Activated T-helper 1 cell treated with Interleukin-2 at 50 U/mL for 16 hours (primary cell): ENCODE measurements at places on chromosomes 7 and 10.

DNA sequence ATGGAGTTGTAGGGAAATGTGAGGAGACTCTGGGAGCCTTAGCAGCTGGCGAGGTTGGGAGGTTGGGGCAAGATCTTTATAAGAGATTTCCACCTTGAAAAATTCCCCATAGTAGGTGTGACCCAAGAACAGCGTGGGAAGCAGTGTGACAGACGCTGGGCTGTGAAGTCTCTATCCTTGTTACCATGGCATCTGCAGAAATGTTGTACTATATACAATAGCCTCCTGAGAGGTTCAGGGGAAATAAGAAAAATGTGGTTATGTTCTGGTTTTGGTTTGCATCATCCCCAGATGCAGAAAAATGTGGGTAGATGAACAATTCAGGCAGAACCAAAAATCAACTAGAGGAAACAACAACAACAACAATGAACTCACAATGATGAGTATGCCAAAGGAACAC is 498.6 kb downstream of the SH2D4B start:
- DNase-seq = no peak

- DNase-seq = no peak
Measured at GRCh38 chr7:140673774-140674155, 1.0 kb downstream of the ADCK2 start.

DNA sequence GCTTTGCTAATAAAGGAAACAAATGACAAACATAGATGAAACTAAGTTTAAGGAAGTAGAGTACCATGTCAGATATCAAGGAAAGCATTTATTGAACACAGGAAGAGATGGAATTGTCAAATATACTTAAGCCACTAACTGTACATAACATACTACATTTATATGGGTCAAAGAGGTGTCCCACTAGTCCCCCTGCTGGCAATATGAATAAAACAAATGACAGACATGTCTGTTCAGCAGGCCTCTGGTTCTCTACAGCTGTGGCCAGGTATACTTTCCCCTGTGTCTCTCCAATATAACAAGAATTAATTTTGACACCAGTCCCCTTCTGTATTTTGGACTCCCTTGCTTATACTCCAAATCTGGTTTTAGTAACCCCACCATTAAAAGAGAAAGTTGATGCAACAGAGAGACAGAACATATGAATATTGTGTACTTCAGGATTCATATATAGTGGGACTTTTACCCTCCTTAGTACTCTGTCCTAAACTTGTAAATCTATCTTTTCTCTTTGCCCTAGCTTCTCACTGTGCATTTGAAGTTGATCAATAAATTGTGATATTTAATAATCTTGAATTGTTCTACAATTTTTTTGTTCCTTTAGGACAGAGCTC is 42.9 kb downstream of the CD36 start:
- no peak for DNase-seq

DNA sequence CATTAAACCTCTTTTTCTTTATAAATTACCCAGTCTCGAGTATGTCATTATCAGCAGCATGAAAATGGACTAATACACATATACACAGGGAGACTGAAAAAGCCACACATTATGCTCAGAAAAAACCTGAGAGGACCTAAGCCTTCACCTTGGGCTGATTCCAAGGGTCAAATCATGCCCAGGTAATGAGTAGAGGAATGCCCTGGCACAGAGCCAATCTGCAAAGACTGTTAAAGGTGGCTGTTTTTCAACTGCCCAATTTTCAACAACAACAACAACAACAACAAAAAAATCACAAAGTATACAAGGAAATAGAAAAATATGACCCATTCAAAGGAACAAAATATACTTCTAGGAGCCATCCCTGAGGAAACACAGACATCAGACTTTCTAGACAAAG is 220.2 kb upstream of the TBX20 start:
- no peak for DNase-seq

GRCh38 chr10:33476757-33477273 is 142.3 kb upstream of the NRP1 start:
- no peak for DNase-seq

- DNase-seq = no peak
Measured at GRCh38 chr7:45665172-45665571, 91.0 kb downstream of the ADCY1 start.

GRCh38 chr7:142913566-142913965 is 20.0 kb downstream of the TRPV5 start:
- no peak for DNase-seq

- no peak for DNase-seq
Measured at GRCh38 chr10:124048371-124049290, 44.8 kb downstream of the CHST15 start.

DNA sequence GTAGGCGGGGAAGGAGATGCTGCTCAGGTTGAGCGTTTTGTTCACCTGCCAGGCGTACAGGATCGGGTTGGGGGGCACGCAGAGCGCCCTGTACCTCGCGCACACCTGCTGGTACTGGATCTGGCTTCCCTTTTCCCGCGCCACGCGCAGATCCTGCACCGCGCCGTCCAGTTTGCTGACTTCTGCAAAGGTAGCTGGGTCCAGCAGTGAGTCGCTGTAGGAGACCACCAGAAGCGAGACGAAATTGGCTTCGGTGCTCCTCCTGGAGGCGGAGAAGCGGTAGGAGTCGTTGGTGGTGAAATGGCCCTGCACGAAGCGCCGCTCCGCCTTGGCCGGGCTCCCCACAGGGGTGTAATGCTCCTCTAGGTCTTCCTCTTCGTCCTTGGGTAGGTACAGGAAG is 90.7 kb upstream of the RAB18 start:
- DNase-seq = no peak

GRCh38 chr7:24907311-24907886 is 72.6 kb downstream of the OSBPL3 start:
- peak; percentile 9 for DNase-seq

GRCh38 chr7:88670536-88670935 is 89.0 kb upstream of the ZNF804B start:
- DNase-seq = no peak

DNA sequence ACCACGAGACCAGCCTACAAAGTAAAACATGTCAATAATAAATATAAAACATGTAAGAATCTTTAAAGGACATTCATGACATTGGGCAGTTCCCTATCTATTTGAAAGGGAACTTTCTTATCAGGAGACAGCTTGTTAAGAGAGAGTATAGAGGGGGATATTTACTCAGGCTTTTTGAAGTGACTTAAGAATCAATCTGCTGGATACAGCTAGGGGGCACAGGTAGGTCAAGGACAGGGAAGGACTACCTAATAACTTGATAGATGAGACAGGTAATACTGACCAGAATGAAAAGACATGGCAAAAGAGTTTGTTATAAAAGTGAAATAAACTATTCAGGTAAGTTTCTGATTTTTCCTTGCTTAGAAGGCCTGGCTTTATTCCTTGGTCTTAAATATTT is 21.8 kb upstream of the LRRD1 start:
- no peak for DNase-seq
